ENCODE measurements at places on chromosomes 5 and 9.

GRCh38 chr9:526904-527591, 312.4 kb downstream of the DOCK8 start:
- no peak for DNase-seq

DNA sequence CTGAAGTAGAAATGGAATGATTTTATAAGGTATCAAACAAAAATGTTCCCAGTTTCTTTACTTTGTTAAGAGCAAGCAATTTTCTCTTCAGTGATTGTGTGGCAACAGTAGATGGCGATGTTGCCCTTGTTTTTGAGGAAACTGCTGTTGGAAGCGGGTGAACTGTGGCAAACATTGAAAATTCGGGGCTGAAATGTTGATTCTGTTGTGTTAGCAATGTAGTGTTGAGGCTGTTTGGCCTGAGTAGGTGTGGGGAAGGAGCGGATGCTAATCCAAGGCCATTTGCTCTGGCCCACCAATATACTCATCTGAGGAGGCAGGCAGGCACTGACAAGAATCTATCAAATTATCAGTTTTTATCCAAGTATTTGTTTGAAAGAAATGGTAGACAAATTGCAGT, 129.8 kb downstream of the SLC12A2 start:
- peak; percentile 54 for DNase-seq

DNA sequence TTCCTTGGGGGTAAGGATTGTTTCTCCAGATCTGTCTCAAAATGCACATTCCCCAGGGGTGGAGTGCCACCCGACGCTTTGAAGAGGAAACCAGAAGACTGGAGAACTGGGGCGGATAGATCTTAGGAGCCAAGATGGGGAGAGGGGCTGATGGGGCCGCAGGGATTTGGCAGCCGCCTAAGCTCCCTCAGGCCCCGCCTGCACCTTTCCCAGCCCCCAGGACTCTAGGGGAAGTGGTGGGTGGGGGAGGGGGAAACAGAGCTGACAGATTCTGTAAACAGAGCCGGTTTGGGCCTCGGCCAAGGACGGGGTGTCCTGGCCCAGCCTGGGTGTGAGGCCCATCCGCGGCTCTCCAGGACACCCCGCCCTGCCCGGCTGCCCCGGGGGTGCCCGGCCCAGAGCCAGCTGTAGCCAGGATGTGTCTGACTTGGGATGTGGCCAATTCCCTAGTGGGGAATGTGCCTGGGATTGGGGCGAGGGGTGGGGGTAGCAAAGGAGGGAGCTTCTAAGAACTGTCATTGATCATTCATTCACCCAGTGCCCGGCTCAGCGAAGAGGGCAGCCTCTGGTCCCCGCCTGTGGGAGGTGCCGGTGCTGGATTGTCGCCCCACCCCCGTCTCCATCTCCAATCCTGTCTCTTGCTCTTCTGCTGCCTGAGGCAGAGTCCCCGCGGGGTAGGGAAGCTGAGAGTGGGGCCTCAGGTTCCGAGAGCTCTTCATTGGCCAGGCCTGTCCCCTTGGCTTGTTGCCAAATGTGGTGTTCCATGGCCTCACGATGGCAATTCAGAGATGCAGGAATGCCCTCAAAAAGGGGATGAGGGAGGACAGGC, 54.8 kb upstream of the CDKN2AIPNL start:
- peak; percentile 74 for DNase-seq

DNA sequence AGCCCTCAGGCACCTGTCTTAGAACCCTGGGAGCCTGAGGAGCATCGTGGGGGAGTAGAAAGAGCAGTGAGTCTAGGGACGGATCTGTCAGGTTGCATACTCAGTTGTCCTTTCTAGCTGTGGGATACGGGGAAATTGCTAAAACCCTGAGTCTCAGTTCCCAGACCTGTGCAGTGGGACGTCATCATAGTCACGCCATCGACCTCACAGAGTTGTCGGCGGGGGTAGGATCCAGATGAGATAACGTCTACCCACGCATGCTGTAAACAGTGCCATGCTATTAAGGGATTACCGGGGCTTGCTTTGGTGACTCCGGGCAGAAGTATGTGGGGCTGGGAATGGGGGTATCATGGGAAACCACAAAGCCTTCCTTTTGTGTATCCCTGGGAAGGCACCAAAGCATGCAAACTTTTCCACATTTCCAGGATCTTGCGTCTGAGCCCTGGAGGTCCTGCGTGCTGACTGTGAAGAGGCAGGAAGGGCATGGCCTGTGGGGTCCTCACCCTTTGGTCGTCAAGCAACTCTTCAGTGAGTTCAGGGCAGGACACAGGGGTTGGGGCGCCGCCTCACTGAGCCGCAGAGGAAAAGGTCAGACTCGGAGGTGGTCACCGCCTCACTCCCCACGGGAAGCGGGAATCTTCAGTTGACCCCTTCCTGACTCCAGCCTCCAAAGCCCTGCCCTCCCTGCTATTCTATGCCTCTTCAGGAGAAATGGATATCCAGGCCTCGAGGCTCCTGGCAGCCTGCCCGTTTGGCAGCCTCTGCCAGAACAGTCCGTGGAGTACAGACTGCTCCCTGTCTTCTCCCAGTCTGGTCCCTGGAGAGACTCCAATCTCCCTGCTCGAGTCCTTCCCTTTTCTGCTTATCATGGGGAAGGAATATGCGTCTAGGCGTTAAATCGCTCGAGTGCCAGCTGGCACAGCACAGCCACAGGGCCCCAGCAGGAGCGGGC, 186.8 kb upstream of the KLF9 start:
- no peak for DNase-seq

DNA sequence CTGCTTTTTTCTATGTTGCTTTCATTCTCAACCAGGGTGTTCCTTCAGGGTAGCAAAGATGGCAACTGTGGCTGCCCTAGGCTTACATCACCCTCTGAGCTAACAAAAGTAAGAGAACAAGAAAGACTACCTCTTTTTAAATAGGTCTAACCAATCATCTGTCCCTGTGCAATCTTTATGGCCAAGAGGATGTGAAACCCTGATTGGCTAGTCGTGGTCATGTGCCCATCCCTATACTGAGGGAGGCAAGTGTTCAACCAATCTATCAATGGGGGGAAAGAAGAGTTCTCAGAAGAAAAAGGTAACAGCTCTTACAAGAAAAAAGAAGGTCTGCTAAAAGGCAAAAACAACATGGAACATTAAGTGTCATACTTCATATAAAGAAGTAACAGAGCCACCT, 11.7 kb upstream of the SNCAIP start:
- DNase-seq: no peak

DNA sequence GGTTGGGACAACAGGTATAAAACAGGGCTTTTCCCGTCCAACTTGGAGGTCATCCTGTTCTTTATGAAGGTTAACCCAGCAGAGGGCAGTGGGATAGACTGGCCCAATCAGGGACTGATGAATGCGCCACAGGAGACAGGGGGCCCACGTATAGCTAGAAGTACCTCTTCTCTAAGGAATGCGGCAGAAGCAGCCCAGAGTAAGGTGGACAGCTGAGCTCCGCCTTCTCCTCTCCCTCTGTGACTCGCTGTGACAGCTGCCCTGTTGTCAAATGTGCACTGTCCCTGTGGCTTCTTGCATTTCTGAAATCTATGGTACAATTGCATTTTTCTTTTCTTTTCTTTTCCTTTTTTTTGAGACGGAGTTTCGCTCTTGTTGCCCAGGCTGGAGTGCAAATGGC, 306.6 kb downstream of the FBXL7 start:
- no peak for DNase-seq

DNA sequence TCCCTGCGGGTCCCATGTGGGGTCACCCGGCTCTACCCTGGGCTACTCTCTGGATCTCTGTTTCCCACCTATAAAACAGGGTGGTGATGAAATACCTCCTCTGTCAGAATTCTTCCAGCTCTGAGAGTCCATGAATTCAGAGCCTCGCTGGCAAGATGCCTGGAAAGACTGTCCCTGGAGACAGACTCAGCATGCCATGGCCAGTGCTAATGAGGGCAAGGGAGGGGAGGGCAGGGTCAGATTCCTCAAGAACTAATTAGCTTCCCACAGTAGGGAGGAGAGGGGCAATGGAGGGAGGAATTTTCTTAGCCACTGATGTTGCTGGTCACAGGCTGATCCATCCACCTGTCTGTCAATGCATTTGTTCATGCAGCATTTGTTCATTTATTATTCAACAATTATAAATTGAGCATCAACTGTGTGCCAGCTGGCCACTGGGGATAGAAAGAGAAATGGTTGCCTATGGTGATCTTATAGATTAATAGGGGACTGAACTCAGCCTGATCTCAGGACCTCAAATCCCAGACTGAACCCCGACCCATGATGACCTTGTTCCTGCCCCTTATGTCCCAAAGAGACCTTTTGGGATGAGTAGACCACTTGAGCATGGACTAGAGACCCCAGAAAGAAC, 4.7 kb downstream of the SYNPO start:
- DNase-seq: no peak

- no peak for DNase-seq
Observed at GRCh38 chr5:63923914-63924313, 38.3 kb downstream of the HTR1A start.

GRCh38 chr5:11617080-11617479, 287.2 kb downstream of the CTNND2 start:
- DNase-seq: no peak

GRCh38 chr9:99169086-99169485, 52.7 kb downstream of the ALG2 start:
- no peak for DNase-seq

- peak; percentile 57 for DNase-seq
Observed at GRCh38 chr5:10157085-10157669, 92.5 kb downstream of the ATPSCKMT start.

DNA sequence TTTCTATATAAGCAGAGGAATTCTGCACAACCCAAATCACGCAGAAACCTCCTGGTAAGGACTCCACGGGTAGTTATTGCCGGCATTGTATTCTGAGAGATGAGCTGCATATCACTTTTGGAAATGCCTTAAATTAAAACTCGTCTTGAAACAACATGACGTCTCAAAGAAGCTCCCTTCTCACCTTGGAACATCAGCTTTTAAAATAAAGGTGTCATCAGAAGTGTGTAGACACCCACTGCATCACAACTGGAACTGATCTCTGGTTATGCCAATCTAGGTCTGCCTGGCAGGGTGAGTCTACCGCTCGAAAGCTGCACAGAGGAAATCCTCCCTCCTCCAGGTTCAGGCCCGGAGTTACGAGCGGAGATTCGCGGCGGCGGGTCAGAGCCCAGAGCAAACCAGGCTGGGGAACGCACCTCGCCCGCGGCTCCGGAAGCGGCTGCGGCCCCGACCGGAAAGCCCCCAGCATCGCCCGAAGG, 974 bp upstream of the SLC12A2 start:
- DNase-seq: no peak

DNA sequence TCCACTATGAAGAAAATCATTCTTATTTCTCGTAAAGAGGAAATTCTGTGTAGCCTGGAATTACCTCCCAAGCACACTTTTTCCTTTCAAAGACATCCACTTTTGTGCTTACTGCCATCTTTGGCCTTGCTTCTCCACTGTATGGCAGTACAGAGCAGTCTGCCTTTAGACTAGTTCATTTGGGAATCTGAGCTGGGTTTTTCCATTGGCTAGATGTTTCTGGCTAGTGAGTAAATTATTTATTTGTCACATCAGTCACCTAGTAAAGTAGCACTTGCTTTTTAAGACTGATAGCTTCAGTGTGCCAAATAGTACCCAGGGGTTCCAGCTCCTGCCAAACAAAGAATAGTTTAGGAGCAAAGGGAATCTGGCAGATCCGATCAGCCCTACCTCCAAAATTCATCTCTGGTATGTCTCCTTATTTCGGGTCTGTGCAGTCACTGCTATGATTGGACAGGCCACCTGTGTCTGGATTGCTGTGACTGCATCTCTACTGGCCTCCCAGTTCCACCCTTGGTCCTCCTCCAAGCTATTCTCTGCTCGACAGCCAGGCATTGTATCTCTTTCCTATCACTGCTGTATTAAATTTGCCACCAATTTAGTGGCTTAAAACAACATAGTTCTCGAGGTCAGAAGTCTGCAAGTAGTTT, 97.6 kb downstream of the NUDT12 start:
- DNase-seq: no peak

DNA sequence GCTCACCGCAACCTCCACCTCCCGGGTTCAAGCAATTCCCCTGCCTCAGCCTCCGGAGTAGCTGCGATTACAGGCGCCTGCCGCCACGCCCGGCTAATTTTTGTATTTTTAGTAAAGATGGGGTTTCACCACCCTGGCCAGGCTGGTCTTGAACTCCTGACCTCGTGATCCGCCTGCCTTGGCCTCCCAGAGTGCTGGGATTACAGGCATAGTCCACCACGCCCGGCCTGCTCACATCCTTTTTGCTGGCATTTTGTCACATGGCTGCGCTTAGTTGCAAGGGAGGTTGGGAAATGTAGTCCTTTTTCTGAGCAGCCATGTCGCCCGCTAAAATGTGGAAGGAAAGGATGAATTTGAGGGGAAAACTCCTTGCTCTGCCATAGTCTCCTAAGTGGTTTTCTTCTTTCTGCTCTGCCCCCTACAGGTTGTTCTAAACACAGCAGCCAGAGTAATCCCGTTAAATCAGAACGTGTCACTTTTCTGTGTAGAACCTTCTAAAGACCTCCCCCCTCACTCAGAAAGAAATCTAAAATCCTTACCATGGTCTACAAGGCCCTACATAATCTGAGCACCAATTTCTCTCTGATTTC, 57.8 kb upstream of the HSPA9 start:
- DNase-seq: peak; percentile 95

GRCh38 chr5:142215915-142216681, 107.5 kb downstream of the NDFIP1 start:
- DNase-seq: no peak

GRCh38 chr5:95723632-95724369, 7.3 kb upstream of the RHOBTB3 start:
- no peak for DNase-seq

GRCh38 chr9:129109952-129110739, 447 bp downstream of the CRAT start:
- no peak for DNase-seq

DNA sequence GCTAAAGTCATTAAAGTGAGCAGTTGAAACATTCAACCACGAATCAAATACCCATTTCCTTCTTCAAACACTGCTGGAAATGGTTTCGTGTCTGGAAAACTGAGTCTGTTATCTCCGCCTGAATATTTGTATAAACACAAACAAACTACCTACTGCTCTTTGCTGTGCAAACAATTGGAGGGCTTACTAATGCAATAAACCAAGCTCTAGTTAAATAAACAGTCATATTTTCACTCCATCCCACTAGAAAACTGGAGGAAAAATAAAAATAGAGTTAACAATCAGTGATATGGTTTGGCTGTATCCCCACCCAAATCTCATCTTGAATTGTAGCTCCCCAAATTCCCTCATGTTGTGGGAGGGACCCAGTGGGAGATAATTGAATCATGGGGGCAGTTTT, 397.6 kb downstream of the RASEF start:
- no peak for DNase-seq

All from iPS DF 19.7 (cell line).